Ovary (tissue), 10 donors: ENCODE measurements at places on chromosomes 7 and 10.
A peak's percentile ranks its signal among the peaks of the same experiment; 100 is the strongest.

- H3K36me3 ChIP-seq, result no peaks in the 10 kb centered on the region
- H3K4me1 ChIP-seq, result peaks cover 18% of the 10 kb centered on the region
- DNase-seq, result peak; percentile 70
- no peak overlapping the region for H3K4me3 ChIP-seq
Observed at GRCh38 chr10:50605269-50605950, 18.3 kb downstream of the SGMS1 start.

DNA sequence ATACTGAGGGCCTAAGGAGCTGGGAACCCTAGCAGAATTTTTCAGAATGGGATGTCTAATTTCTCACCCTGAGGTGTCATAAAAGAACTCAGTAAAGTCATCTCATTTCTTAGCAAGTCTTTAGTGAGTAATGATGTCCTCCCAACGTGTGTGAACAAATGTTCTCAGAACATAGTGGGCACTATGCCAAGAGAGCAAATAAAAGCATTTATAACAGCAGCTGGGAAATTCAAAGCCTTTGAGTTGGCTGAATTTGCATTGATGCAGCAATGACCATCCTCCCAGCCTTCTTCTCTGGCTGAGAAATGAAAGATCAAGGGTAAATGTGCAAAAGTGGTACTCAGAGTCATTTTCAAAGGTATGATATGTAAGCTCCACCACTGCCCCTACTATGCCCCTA is 109.4 kb downstream of the FAM107B start:
- H3K27ac ChIP-seq, result no peak overlapping the region
- no peak overlapping the region for H3K4me3 ChIP-seq
- no peak for DNase-seq

DNA sequence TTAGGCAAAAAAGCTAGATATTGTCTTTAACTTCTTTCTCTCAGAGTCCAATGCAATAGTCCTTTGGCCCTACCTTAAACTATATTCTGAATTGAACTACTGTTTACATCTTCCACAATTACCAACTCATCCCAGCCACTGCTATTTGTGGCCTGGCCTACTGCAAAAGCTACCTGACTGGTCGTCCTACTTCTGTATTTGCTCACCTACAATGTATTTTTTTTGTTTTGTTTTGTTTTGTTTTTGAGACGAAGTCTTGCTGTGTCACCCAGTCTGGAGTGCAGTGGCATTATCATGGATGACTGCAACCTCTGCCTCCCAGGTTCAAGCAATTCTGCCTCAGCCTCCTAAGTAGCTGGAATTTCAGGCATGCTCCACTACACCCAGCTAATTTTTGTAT is 51.2 kb downstream of the ARL4A start:
- DNase-seq, result no peak
- H3K36me3 ChIP-seq, result no peaks in the 10 kb centered on the region
- no peaks in the 10 kb centered on the region for H3K27me3 ChIP-seq
- H3K27ac ChIP-seq, result no peak overlapping the region
- no peak overlapping the region for H3K4me3 ChIP-seq

DNA sequence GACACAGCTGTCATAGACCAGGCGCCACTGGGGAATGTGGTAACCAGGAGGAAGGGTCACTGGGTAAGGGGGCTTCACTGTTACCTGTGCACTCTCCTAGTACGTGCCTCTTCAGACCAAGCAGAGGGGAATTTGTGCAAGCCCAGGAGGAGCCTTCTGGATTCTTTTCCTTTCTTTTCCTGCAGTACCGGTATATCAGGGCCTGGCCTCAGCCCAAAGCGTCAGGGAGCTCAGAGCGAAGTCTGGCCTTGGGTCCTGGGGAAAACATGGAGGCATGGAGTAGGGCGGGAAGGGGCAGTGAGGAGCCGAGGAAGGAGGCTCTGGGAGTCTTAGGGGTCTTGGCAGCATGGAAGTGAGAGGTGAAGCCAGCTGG is 133.6 kb upstream of the GDF10 start:
- no peaks in the 10 kb centered on the region for H3K27me3 ChIP-seq
- no peak overlapping the region for H3K4me3 ChIP-seq
- DNase-seq, result no peak
- H3K27ac ChIP-seq, result no peak overlapping the region

DNA sequence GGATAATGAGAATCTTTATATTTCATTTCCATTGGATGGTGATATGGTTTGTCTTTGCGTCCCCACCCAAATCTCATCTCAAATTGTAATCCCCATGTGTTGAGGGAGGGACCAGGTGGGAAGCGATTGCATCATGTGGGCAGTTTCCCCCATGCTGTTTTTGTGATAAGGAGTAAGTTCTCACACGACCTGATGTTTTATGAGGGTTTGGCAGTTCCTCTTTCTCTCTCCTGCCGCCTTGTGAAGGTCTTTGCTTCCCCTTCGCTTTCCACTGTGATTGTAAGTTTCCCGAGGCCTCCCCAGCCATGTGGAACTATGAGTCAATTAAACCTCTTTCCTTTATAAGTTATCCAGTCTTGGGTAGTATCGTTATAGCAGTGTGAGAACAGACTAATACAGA is 59.4 kb downstream of the MTPN start:
- H3K4me1 ChIP-seq, result peaks cover 2% of the 10 kb centered on the region
- H3K4me3 ChIP-seq, result no peak overlapping the region
- no peaks in the 10 kb centered on the region for H3K36me3 ChIP-seq
- no peaks in the 10 kb centered on the region for H3K27me3 ChIP-seq

- H3K27ac ChIP-seq, result no peak overlapping the region
- no peak for DNase-seq
- H3K27me3 ChIP-seq, result no peaks in the 10 kb centered on the region
- H3K4me1 ChIP-seq, result peaks cover 3% of the 10 kb centered on the region
- no peaks in the 10 kb centered on the region for H3K36me3 ChIP-seq
- no peak overlapping the region for H3K4me3 ChIP-seq
Observed at GRCh38 chr10:33106767-33107166, 148.7 kb upstream of the ITGB1 start.

DNA sequence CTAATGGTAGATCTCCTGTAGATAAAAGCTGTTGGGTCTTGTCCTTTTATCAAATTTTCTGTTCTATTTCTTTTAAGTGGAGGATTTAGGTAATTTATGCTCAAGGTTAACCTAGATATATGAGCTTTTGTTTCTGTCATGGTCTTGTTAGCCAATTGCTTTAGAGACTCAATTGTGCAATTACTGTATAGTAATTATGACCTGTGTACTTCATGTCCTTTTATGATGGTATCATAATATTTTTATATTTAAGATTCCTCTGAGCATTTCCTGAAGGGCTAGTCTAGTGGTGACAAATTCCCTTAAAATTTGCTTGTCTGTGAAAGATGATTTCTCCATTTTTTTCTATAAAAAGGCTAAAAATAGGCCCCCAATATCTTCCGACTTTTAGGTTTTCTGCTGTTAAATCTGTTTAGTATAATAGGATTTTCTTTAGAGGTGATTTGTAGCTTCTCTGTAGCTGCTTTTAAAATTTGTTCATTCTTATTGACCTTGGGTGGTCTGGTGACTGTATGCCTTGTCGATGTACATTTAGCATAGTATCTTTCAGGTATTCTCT is 5.4 kb upstream of the AKR1C3 start:
- H3K36me3 ChIP-seq, result no peaks in the 10 kb centered on the region
- H3K27ac ChIP-seq, result no peak overlapping the region

- H3K4me1 ChIP-seq, result peaks cover 3% of the 10 kb centered on the region
- H3K27me3 ChIP-seq, result no peaks in the 10 kb centered on the region
- no peak for DNase-seq
- H3K4me3 ChIP-seq, result no peak overlapping the region
- no peaks in the 10 kb centered on the region for H3K36me3 ChIP-seq
Observed at GRCh38 chr7:151637781-151638261, 118.1 kb upstream of the RHEB start.

DNA sequence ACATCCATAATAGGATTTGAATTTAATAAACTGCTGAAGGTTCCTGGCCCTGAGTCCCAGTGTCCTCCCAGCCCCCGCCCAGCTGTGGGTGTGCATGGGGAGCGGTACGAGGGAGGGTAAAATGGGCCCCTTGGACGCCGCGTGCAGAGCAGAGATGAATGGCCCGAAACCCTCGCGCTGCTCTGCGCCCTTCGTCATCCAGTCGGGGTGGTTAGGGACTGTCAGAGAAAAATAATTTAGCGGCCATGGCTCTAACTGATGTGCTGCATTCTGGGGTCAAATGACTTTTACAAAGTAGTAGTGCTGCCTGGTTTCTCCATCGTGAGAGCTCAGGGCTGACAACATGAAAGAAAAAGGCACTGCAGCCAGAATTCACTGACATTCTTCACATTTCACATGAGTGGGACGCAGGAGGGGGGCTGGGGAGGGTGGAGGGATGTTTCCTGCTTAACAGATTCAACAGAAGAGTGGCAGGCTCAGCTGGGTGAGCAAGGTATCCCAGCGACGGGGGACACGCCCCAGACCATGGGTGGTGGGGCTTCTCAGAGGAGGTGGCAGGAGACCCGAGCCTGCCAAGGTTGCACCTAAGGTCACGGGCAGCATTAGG is 304.5 kb downstream of the WDR37 start:
- DNase-seq, result no peak
- no peak overlapping the region for H3K4me3 ChIP-seq
- peaks cover 2% of the 10 kb centered on the region for H3K4me1 ChIP-seq
- no peaks in the 10 kb centered on the region for H3K27me3 ChIP-seq
- H3K27ac ChIP-seq, result no peak overlapping the region

DNA sequence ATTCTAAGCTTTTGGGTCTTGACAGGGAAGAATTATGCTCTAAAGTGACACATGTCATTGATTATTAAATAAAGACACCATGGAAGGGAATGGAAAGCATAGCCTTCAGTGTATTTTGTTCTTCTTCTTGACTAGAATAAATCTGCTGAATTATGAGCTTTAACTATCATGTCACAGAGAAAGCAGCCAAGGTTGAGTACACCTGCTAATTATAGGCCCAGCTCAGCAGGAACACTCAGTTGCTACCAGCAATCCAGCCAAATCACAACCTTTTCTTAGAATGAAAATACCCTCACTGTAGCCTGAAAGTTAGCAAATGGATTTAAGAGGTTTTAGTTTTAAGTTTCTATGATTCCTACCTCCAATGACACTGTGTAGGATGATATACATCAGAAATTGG is 225.3 kb upstream of the RHOBTB1 start:
- H3K27me3 ChIP-seq, result no peaks in the 10 kb centered on the region
- H3K27ac ChIP-seq, result no peak overlapping the region
- H3K36me3 ChIP-seq, result no peaks in the 10 kb centered on the region
- no peaks in the 10 kb centered on the region for H3K4me1 ChIP-seq
- H3K4me3 ChIP-seq, result no peak overlapping the region

GRCh38 chr10:50990568-50991455 is 83.5 kb upstream of the PRKG1 start:
- peaks cover 2% of the 10 kb centered on the region for H3K4me1 ChIP-seq
- peak overlapping the region; percentile 62 for H3K27ac ChIP-seq
- no peaks in the 10 kb centered on the region for H3K27me3 ChIP-seq
- H3K36me3 ChIP-seq, result no peaks in the 10 kb centered on the region

DNA sequence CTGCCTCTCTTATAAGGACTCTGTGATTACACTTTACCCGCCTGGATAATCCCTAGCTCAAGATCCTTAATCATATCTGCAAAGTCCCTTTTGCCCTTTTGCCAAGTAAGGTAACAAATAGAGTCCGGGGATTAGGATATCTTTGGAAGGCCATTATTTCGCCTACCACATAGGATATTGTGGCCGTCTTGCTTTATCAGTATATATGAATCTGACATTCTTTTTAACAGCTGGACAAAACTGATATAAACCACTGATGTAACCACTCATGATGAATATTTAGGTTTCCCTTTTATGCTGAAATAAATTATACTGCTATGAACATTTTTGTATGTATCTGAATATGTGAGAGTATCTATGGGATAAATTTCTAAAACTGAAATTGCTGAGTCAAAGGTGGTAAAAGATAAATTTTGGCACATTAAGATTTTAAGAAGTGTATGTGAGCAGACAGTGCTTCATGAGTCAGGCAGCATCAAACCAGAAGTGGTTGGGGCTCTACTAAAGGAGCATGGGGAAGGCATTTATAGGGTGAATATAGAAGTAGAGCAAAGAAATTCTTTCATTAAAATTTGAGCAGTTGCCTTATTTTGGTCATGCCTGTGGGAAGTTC is 44.7 kb downstream of the AVL9 start:
- no peak for DNase-seq
- H3K27me3 ChIP-seq, result no peaks in the 10 kb centered on the region
- H3K27ac ChIP-seq, result no peak overlapping the region

- peaks cover 7% of the 10 kb centered on the region for H3K27me3 ChIP-seq
- H3K27ac ChIP-seq, result no peak overlapping the region
- no peaks in the 10 kb centered on the region for H3K36me3 ChIP-seq
- DNase-seq, result no peak
- no peak overlapping the region for H3K4me3 ChIP-seq
Observed at GRCh38 chr10:101136007-101136707, 5.1 kb downstream of the TLX1 start.

- no peak overlapping the region for H3K4me3 ChIP-seq
- H3K36me3 ChIP-seq, result no peaks in the 10 kb centered on the region
- no peak for DNase-seq
- no peaks in the 10 kb centered on the region for H3K4me1 ChIP-seq
- no peak overlapping the region for H3K27ac ChIP-seq
- no peaks in the 10 kb centered on the region for H3K27me3 ChIP-seq
Observed at GRCh38 chr10:119693262-119693957, 32.4 kb upstream of the INPP5F start.

DNA sequence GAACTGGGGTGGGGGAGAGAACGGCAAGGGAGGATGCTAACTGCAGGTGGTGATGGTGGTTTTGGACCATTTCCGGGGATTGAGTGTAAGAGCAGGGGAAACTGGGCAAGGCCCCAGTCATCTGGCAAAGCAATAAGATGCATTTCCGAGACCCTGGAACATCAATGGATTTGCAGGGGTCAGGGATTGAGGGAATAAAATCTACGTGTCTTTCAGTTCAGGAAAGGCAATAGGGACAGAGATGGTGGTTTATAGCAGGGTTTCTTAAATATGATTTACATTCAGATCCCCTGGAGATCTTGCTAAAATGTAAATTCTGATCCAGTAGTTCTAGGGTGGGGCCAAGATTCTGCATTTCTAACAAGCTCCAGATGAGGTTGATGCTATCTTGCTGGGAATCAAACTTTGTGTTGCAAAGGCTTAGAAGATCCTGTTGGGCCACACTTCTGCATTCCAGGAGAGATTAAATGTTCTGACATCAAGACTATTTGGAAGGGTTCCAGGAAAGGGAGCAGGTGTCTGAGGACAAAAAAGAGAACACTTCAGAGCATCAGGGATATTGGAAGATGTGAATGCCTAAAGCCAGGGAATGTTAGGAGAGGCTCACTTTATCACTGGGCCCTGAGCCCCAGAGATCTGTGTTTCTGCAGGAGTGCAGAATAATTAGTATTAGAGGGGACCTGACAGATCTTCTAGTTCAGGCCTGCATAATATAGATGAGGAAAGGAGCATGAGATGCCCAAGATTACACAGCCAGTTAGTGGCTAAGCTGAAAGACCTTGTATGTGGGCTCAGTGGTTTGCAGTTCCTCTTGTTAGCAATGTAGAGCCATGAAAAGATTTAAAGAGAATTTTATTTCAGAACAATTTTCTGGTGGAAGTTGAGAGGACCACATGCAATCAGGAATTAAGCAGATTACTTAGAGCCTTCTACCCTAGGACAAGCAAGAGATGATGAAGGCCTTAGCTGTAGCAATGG is 32.4 kb downstream of the BLNK start:
- H3K27me3 ChIP-seq, result no peaks in the 10 kb centered on the region
- H3K4me3 ChIP-seq, result no peak overlapping the region
- no peaks in the 10 kb centered on the region for H3K36me3 ChIP-seq
- H3K4me1 ChIP-seq, result no peaks in the 10 kb centered on the region
- no peak overlapping the region for H3K27ac ChIP-seq
